Panc1 (cell line): ENCODE measurements at places on chromosomes 3 and 15. TPM values are rescaled to one million over a fixed set of nuclear protein-coding genes. Genes with fewer than 3 reads are reported as not detected.

DNA sequence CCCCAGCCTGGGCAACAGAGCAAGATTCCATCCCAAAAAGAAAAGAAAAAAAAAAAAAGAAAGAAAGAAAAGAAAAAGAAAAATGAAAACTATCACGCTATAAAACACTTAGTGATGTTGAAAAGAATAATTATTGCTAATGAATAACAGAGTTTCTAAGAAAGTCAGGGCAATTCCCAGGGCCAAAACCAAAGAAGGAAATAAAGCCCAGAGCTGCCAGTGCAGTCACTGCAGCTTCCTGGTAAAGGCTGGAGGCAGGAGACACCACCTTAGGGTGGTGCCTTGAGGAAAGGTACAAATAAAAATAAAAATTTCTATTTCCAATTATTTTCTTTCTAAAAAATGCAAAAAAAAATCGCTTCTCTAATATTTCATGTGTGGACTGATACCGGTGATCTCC lies 19.7 kb upstream of the UACA start:
- no peak for DNase-seq

ACOX2 gene
- total RNA-seq, result 3.2 TPM

DNA sequence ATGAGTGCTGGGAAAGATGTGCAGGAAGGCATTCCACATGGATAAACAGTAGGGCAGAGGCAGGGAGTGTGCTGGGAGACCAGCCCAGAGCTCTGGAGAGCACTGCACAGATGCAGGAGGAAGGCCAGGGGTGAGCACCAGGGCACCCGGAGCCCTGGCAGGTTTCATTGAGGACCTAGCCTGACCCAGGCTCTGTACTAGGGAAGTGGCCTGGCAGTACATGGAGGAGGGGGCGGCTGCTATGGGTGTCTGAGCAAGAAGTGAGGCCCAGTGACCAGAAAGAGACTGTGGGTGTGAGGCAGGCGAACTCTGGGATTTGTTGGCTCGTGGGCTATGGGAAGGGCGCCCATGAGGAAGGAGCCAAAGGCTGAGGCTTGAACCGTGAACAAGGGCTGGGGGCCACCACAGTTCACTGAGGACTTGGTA lies 139.1 kb downstream of the DNAJB8 start:
- DNase-seq, result no peak

IL20RB gene
- total RNA-seq, result 1.7 TPM

SYNM gene
- total RNA-seq, result 38.9 TPM

GRCh38 chr3:116056280-116056679 lies 389.0 kb downstream of the LSAMP start:
- DNase-seq, result no peak

DNA sequence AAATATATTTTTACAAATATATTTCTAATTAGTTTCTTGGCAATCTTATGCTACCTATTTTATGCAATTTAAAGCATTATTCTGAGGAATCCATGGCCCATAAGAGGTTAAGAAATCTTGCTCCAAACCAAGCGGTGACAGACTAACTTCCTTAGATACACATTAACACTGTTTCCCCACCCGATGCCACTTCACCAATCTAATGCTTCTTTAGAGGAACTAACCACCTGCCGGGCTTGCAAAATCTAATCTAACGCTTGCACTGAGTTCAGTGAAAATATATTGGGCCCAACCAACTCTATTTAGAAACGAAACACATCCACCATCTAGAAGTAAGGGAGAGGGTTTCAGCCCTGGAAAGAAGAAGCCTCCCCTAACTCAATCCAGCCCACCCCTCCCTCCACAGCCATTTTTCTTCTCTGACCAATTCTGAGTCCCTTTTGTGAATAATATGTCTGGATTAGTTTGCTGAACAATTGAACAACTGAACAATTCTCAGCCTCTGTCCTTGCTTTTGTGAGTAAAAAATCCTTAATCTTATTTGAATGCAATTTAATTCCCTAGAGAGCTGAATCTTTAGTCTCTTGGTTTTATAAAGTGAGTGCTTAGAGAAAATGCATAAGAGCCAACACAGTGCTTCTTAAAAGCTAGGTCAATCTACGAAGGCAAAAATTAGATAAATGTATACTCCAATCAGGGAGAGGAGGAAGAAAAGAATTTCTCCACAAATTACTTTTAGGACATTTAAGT lies 150.4 kb upstream of the ADAMTS9 start:
- no peak for DNase-seq

DNA sequence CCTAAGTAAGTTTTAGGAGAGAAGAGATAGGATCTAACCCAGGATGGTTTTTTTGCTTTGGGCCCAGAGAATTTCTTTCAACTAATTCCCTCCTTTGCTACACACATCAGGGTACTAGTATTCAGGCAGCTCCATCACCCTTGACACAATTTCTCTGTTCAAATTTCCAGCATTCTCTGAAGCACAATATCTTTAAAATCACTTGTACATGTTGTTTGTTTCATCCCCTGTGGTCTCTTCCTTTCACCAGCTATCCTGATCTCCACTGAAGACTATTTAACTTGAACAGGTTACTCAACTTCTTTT lies 32.4 kb upstream of the FNDC3B start:
- no peak for DNase-seq

DNA sequence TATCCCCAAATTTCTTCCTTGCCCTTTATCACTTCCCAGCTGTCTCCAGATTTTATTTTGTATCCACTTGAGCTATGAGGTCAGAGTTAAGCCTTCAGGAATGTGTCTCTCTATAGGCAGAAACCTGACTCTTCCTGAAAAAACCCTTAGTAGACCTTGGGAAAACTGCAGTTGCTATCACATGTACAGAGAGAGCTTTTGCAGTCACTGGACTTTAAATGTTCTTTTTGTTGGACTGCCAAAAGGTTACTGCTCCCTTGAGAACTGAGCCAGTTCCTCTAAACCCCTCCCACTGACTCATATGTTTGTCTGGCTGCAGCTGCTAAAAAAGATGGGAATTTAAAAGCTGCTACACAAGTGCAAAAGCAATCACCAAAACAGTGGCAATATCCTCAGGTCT lies 169.1 kb upstream of the CCDC54 start:
- DNase-seq, result no peak

- no peak for DNase-seq
Observed at GRCh38 chr3:64000453-64001055, 22.7 kb downstream of the PSMD6 start.

DNA sequence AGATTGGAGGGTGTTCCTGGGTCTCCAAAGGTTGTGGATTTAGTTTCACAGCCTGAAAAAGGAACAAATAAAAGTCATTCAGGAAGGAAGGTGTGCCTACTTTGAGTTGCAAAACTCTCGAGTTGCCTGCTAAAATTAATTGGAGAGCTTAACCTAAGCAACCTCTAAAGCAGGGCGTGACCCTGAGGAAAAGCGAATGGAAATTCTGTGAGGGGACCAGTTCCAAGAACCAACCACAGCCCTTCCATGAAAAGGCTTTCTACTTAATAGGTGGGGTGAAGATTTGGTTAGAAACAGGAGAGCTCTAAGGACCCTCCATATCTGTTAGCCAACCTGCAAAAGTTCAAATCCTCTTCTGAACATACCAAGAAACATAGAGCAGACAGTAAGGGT lies 1.5 kb downstream of the CD80 start:
- no peak for DNase-seq

DNA sequence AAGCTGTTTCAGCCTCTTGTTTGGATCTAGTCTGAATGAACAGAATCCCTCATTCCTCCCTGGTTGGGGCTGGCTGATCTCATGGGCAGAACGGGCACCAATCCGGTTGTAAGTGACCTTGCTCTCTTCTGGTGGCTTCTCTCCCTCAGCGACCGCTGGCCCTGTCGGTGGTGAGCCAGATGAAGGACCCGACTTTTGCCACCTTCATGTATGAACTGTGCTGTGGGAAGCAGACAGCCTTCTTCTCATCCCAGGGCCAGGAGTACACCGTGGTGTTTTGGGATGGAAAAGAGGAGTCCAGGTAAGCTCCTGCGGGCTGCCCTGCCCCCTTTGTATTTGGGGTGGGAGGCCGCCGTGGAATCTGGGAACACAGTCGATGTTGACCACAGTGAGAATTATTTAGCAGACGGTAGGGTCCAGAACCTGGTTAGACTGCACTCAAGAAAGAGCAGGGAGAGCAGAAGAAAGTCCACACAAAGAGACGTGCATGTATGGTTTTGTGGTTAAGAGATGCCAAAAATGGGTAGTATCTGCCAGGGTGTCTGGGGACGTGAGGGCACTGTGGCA lies 138.8 kb downstream of the LRRK1 start:
- no peak for DNase-seq

CKMT1B gene
- total RNA-seq, result 2.4 TPM

DNA sequence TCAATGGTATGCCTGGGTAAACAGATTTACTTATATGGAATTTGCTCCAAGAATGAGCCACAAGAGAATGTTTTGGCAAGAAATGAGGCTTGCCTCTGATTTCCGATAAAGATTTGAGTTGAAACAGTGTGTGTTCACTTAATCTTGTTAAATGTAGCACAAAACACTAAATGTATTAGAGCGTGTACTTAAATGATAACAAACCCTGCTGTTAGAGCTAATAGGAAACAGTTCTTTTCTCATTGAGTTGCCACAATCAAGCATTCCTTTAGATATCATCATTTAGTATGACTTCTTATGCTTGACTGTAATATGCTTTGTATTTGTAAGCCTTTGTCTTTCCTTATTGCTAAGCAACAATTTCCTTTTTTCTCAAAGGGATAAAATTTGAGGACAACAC lies 353.6 kb upstream of the ZNF717 start:
- no peak for DNase-seq

GRCh38 chr3:66039590-66039887 lies 821 bp upstream of the MAGI1 start:
- DNase-seq, result no peak

OR5K2 gene
- total RNA-seq, result not detected

- DNase-seq, result no peak
Observed at GRCh38 chr3:154214306-154214705, 93.1 kb downstream of the ARHGEF26 start.

DNA sequence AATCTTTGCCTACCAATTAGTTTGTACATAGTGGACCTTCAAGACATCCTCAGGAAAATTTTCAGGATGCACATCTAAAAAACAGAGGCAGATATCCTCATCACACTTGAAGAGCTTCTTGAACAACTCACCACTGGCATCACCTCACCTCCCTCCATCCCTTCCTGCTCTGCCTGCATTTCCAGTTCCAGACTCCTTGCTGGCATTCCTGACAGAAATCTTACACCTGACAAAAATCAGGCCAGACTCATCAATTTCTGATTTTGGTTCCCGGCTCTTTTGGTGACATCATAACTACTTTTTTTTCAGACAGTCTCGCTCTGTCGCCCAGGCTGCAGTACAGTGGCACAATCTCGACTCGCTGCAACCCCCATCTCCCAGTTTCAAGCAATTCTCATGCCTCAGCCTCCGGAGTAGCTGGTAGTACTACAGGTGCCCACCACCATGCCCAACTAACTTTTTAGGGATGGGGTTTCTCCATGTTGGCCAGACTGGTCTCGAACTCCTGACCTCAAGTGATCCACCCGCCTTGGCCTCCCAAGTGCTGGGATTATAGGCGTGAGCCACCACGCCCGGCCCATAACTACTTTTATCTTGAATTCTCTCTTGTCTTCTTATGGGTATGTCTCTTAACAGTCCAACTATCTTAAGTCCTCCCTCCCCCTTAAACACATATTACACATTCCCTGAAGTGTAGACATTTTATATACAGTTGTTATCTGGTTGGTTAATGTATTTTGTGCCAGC lies 216.6 kb upstream of the IL12A start:
- no peak for DNase-seq

- DNase-seq, result no peak
Observed at GRCh38 chr3:192417017-192417416, 310.3 kb downstream of the FGF12 start.

DNAH12 gene
- 0.21 TPM for total RNA-seq

DNA sequence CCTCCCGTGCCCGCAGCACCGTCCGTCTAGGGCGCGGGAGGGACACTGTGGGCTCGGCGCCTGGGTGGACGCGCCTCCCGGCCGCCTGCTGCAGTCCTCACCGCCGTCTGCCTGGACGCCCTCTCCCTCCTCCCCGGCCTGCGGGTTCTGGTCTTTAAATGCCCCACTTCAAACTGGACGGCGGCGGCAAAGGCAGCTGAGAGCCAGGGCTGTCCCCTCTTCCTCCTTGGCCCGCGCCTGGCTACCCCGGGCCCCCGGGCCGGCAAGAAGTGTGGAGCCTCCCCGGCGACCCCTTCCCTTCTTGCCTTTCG lies 426 bp downstream of the CBLB start:
- no peak for DNase-seq

GRCh38 chr3:27729748-27730611 lies 7.9 kb upstream of the EOMES start:
- no peak for DNase-seq

DNA sequence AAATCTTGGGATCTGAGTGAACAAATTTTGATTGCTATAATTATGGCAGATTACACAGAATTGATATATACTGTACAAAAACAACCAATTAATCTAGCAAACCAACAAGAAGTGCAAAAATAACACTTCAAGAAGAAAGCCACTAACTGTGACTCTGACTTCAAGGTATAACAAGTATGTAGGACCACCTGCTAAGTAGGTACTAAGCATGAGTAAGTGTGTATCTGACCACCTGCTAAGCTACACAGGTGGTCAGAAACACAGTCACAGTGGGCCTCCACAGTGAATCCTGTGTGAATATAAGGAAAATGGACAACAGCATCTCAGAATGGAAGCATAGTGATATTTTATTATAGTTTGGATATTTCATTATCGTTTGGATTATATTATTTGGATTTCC lies 14.8 kb upstream of the PLSCR4 start:
- no peak for DNase-seq

- no peak for DNase-seq
Observed at GRCh38 chr15:73572296-73572695, 60.9 kb downstream of the NPTN start.

PARP15 gene
- 0.21 TPM for total RNA-seq

GRCh38 chr3:116473602-116474001 lies 28.3 kb upstream of the LSAMP start:
- no peak for DNase-seq

- no peak for DNase-seq
Observed at GRCh38 chr3:107674371-107674770, 151.6 kb downstream of the BBX start.

DNA sequence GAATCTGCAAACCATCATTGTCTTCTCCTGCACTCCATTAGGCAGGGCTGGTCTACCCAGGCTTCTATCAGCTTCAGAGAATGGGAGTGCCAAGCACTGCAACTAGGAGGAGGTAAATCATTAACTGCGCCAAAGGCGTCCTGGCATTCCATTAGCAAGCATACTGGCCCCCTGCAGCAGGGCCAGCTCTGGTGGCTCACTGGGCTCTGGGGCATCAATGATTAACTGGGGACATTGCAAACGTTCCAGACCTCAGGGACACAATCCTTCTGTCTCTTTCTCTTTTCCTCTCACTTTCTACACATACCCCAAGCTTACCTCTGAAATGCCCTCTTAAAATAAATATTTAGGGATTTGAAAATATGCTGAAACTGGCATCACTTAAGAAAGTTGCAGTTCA lies 129.0 kb downstream of the MYLK start:
- no peak for DNase-seq
